ENCODE measurements at places on chromosomes 1 and 21.
A peak's percentile ranks its signal among the peaks of the same experiment; 100 is the strongest.

GRCh38 chr1:13482600-13482999 lies 31.2 kb downstream of the LRRC38 start:
- peak overlapping the region; percentile 89 for H3K27ac ChIP-seq
- H3K4me1 ChIP-seq: peaks cover 95% of the 10 kb centered on the region
- H3K4me3 ChIP-seq: no peak overlapping the region
- H3K27me3 ChIP-seq: no peaks in the 10 kb centered on the region
- H3K36me3 ChIP-seq: peaks cover 40% of the 10 kb centered on the region

- no peaks in the 10 kb centered on the region for H3K4me1 ChIP-seq
- H3K27me3 ChIP-seq: no peaks in the 10 kb centered on the region
- H3K27ac ChIP-seq: no peak overlapping the region
- no peak for DNase-seq
Observed at GRCh38 chr1:177069490-177069889, 95.0 kb downstream of the ASTN1 start.

DNA sequence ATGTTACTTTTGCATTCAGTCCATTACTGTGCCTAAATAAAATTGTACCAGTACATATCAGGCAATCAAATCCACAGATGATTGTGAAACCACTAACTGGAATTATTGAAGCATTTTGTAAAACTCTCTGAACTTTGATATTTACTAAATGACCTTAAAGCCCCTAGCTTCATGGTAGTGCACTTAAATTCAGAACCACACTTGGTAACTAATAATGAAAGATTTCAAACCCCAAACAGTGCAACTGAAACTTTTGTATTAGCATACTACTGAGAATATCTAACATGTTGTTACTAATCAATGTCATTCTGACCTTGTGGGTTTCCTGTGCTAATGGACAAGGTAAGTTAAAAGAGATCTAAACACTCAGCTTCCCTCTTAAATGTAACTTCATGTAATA lies at the start of gene CFHR3:
TSS of gene CFHR3 (plus strand) at position 238 of the 400 bp plus-strand sequence. CDS start at position 285, 47 bp downstream.
- H3K27ac ChIP-seq: no peak within 1 kb of the TSS
- no peaks in the 10 kb centered on the region for H3K4me1 ChIP-seq
- no peaks in the 10 kb centered on the region for H3K36me3 ChIP-seq
- H3K27me3 ChIP-seq: no peaks in the 10 kb centered on the region
- no peak for DNase-seq
- H3K4me3 ChIP-seq: no peak within 1 kb of the TSS

DNA sequence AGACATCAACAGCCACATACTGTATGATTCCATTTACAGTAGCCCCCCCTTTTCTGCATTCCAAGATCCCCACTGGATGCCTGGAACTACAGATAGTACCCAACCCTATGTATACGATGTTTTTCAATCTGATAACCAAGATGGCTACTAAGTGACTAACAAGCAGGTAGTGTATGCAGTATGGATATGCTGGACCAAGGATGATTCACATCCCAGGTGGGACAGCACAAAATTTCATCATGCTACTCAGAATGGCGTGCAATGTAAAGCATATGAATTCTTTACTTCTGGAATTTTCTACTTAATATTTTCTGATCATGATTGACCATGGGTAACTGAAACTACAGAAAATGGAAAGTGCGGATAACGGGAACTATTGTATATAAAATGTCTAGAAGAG lies 30.0 kb upstream of the MRPS6 start:
- no peak for DNase-seq
- no peaks in the 10 kb centered on the region for H3K27me3 ChIP-seq
- H3K4me3 ChIP-seq: no peak overlapping the region
- no peaks in the 10 kb centered on the region for H3K4me1 ChIP-seq

GRCh38 chr1:1185101-1185765 lies 11.6 kb downstream of the TTLL10 start:
- H3K4me3 ChIP-seq: no peak overlapping the region
- no peaks in the 10 kb centered on the region for H3K4me1 ChIP-seq
- no peaks in the 10 kb centered on the region for H3K36me3 ChIP-seq
- DNase-seq: no peak
- H3K27ac ChIP-seq: no peak overlapping the region
- no peaks in the 10 kb centered on the region for H3K27me3 ChIP-seq

- H3K4me1 ChIP-seq: no peaks in the 10 kb centered on the region
- no peaks in the 10 kb centered on the region for H3K27me3 ChIP-seq
- no peak overlapping the region for H3K4me3 ChIP-seq
- DNase-seq: no peak
- H3K27ac ChIP-seq: no peak overlapping the region
Observed at GRCh38 chr1:58165073-58165472, 381.5 kb downstream of the OMA1 start.

DNA sequence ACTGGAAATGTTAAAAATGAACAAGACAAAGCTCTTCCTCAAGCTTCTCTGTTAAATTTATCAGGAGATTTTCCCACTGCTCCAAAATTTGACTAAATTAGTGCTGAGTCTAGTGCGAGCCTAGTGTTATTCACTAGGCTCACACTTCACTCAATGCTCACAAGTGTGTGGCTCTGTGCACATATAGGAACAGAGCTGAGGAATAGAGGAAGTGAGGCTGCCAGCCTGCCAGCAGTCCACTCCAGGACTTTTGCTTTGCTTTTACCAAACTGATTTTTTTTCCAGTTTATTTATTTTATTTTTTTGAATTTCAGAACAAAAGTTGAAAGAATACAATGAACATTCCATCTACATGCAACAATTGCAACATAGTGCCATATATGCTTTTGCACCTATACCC lies 87.2 kb downstream of the VAV3 start:
- H3K36me3 ChIP-seq: peaks cover 4% of the 10 kb centered on the region
- DNase-seq: no peak
- H3K27me3 ChIP-seq: no peaks in the 10 kb centered on the region
- peak overlapping the region; percentile 64 for H3K27ac ChIP-seq
- H3K4me1 ChIP-seq: peaks cover 35% of the 10 kb centered on the region

DNA sequence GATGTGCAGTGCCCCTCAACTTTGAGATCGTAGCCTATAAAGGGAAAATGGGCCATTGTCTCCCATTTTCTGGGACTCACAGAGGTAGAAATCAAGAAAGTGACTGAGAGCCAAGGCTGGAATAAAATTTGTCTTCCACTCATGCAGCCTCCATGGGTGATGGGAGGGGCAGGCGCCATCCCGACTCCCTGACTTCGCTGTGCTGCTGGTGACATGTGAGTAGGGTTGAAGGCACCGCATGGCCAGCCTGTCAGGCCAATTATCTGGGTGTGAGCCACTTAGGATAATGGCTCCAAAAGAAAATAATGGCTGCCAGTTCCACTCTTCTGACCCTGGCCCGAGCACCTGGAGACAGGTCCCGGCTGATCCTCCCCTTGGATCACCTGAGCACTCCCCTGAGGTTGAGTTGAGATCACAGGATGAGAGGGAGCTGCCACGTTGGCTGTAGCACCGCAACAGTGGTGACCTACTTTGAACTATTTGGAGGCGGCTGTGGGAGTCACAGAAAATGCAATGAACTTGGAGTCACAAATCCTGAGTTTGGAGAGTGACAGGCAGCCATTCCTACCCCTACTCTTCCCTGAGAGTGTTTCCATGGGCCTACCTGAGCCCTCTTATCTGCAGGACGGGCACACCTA lies 26.3 kb downstream of the CAPN9 start:
- H3K27ac ChIP-seq: no peak overlapping the region
- DNase-seq: no peak
- peaks cover 4% of the 10 kb centered on the region for H3K27me3 ChIP-seq
- H3K4me1 ChIP-seq: no peaks in the 10 kb centered on the region
- H3K36me3 ChIP-seq: no peaks in the 10 kb centered on the region

DNA sequence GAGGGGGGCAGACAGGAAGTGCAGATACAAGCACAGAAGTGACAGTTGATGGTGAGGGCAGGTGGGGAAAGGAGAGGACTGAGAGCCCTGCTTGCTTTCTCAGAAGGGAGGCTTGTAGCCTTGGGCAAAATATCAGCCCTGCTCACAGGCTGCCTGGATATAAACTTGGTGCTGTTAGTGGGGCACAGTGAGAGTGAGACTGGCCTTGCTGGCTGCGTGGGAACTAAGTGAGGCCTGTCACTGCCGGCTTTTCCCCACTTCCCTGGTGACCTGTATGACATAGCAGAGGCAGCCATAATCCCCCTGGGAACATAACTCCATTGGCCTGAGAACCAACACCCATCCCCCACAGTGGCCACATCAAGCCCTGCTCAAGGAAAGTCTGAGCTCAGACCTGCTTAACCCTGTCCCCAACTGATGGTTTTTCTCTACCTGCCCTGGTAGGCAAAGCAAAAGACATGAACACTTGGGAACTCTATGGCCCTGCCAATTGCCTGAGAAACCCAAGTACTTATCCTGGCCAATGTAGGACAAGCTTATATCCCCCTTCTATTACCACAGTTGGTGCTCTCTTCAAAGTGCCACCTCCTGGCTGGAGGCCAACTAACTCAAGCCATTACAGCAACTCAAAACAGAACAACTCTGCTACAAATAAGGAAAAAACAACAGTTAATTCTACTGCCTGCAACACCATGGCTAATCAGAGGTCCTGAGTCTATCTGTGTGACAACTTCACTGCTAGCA lies 472.7 kb downstream of the PLPP3 start:
- peak overlapping the region; percentile 39 for H3K4me3 ChIP-seq
- H3K27me3 ChIP-seq: no peaks in the 10 kb centered on the region
- DNase-seq: peak; percentile 88
- H3K27ac ChIP-seq: peak overlapping the region; percentile 99
- no peaks in the 10 kb centered on the region for H3K36me3 ChIP-seq

DNA sequence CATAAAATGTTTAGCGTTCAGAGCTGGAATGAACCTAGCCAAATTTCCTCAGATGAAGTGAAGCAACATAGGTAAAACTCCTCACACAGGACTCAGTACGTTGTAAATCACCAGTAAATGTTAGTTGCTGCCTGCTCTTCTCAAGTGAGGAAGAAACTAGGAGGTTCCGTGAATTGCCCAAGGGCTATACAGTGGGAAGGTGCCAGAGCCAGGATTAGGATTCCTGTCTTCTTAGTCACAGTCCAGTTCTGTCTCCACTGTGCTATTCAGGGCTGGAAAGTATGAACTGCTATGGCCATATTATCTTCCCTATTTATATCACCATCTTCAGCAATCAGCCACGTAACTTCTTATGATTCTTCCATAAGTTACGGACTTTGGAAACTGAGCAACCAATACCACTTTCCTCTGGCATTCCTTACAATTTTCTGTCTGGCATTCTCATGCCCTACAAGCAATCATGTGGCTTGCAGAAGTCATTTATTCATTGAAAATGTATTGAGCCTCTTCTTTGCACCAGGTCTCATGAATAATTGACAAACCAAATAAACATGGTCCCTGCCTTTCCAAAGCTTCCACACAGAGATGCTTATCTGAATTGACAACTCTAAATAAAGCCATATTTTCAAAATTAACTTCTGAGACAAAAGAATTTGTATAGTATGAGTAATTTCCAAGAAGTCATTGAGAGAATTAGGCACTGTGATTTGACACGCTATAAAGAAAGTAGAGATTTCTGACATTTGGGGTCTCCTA lies 271.6 kb upstream of the SGIP1 start:
- H3K4me1 ChIP-seq: no peaks in the 10 kb centered on the region
- no peak overlapping the region for H3K4me3 ChIP-seq
- no peak for DNase-seq
- no peak overlapping the region for H3K27ac ChIP-seq

DNA sequence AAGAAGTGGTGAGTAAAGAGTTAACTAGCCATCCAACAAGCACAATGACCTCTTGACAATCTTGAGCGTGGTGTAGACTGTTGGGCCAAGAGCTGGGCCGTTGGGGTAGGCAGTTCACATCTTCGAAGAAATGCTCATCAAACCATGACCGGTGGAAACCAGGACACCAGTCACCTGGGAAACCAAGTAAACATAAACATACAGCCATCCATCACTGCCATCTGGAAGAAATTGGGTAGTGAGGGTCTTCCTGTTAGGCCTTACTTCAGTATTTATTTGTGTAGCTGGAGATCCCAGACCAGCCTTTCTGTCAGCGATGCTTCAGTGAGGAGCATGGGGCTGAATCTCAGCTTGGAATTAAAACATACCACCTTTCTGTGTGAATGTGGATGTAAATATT lies 108.1 kb upstream of the HAO2 start:
- DNase-seq: no peak
- no peaks in the 10 kb centered on the region for H3K27me3 ChIP-seq
- no peaks in the 10 kb centered on the region for H3K36me3 ChIP-seq
- no peak overlapping the region for H3K27ac ChIP-seq
- H3K4me1 ChIP-seq: no peaks in the 10 kb centered on the region
- H3K4me3 ChIP-seq: no peak overlapping the region

DNA sequence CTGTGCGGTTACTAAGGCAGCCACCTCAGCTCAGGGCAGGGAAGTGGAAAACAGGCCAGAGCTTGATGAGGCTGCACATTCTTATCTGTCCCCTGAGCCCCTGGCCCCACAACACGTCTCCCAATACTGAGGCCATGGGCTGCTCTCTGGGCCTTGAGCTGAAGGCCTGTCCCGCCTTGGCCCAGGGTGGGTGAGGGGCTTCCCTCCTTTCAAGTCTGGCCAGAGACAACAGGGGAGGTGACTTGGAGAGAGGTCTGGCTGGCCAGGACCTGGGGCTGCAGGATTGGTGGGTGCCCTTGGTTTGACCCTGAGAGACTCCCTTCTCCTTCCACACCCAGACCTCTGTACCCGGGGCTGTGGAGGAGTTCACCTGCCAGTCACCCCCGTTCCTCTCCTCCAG lies 563.8 kb downstream of the PTPRU start:
- H3K4me3 ChIP-seq: no peak overlapping the region
- no peaks in the 10 kb centered on the region for H3K4me1 ChIP-seq
- no peaks in the 10 kb centered on the region for H3K36me3 ChIP-seq
- peaks cover 9% of the 10 kb centered on the region for H3K27me3 ChIP-seq

GRCh38 chr21:44569861-44570517 lies 3.5 kb upstream of the KRTAP10-4 start:
- H3K36me3 ChIP-seq: no peaks in the 10 kb centered on the region
- H3K4me1 ChIP-seq: no peaks in the 10 kb centered on the region
- H3K27ac ChIP-seq: no peak overlapping the region

- no peak overlapping the region for H3K4me3 ChIP-seq
- H3K36me3 ChIP-seq: no peaks in the 10 kb centered on the region
- no peaks in the 10 kb centered on the region for H3K4me1 ChIP-seq
Observed at GRCh38 chr1:61397935-61398334, 315.6 kb downstream of the NFIA start.

GRCh38 chr1:32767156-32767555 lies 50.0 kb downstream of the YARS1 start:
- no peak overlapping the region for H3K4me3 ChIP-seq
- H3K36me3 ChIP-seq: no peaks in the 10 kb centered on the region
- no peak for DNase-seq
- H3K27me3 ChIP-seq: no peaks in the 10 kb centered on the region
- H3K4me1 ChIP-seq: no peaks in the 10 kb centered on the region

DNA sequence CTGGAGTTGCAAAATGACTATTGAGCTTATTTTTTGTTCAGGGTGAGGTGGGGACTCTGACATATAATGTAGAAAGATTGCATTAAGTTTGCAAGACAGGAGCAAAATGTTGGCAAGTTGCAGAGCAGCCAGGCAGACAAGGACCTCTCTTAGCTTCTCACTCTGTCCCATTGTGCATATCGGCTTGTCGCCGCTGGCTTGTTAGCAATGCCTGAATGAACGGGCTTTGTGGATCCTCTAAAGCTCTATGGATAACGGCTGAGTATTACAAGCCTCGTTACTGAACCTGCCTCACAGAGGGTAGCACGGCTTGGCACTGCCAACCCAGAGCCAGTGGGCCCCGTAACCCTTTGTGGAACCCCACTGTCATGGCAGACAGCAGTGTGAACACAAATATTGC lies 68.4 kb downstream of the TNR start:
- DNase-seq: no peak
- no peaks in the 10 kb centered on the region for H3K36me3 ChIP-seq
- H3K27me3 ChIP-seq: no peaks in the 10 kb centered on the region
- no peak overlapping the region for H3K27ac ChIP-seq
- no peaks in the 10 kb centered on the region for H3K4me1 ChIP-seq

Data from DND-41 (cell line).